Left ventricle myocardium superior (tissue), 1 donor: ENCODE measurements at places on chromosomes 1 and 21. TPM values are rescaled to one million over a fixed set of nuclear protein-coding genes. Genes with fewer than 3 reads are reported as not detected.

The KIF14 gene
- total RNA-seq, result 0.10 TPM

The PGBD5 gene
- 16.1 TPM for total RNA-seq

The ANXA9 gene
- total RNA-seq, result 0.27 TPM

The CLCA4 gene
- not detected for total RNA-seq

The CR1L gene
- total RNA-seq, result not detected

The LRRN2 gene
- 2.3 TPM for total RNA-seq

The ZFP69 gene
- 1.9 TPM for total RNA-seq

DNA sequence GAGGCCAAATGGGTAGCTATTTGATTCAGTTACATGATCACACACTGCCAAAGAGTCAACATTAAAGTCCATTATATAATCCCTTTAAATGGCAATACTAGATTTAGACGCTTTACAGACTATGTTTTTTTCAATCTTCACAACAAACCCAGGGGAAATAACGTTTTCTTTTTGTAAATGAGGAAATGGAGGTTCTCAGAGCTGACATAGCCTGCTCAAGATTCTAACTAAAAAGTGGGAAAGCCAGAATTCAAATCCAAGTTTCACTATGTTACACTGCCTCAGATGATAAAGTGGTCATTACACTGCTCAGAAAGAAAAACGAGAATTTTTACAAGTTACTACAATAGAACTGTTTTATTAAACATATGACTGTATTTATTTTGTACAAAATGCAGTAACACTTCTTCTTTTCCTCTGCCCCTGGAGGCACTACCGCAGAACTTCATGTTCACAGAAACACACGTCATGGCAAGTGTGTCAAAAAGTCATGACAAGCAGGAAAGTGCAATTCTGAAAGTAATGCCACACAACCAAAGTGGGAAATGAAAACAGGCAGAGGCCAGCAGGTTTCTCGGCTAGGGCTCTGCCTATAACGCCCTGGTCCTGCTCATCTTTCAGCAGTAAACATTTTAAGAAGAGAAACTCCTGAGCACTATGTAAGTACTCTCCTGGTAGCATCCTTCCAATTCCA lies 19.0 kb downstream of the THEMIS2 start:
- no peak for DNase-seq

DNA sequence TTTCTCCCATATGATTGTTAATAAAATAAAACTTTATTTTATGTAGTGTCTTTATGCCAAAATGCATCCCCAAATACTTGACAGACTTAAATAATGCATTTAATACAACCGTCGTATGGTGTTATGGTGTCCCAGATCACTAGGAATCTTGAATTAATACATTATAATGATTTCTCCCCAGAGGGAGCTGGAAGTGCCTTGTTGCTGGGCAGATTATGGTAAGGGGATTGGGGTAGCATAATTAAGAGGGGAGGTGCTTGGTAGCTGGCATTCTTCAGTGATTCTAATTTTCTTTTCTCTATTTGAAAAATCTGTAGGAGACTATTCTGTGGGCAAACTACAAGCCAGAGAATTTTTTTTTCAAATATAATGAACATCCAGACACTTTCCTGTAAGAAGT lies 1043.7 kb downstream of the ADGRL2 start:
- DNase-seq, result no peak

DNA sequence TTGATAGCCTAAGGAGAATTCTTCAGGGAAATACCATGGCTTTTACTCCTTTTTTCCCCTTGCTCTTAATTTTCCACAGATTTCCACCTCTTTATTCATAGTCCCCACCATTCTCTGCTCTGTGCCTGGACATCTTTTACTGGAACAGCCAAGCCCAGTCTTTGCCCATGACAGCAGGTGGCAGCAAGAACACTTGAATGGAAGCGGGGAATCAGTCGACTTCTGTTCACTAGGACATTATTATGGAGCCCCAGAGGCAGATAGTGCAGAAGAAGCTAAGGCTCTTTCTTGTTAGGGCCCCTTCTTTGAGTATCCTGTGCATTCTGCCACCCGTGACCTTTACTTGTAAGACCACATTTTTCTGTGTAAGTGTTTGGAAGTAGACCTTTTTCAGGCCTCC lies 6.3 kb downstream of the OR14I1 start:
- no peak for DNase-seq

DNA sequence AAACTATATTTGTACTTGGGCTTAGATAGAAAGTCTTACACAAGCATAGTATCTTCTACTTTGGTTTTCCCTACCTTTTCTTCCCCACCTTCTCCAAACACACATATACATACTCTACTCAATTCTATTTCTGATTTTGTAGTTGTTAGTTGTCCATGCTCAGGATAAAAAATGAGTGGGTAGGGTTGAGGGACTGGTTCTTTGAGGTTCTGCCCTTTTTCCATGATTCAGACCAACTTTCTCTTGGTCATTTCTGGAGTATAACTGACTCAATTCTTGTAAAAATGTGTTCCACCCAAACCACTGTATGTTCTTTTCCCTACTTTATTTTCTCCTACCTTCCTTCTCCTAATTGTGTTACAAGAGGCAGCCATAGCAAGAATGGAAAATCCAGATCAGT lies 3.3 kb downstream of the CFAP126 start:
- DNase-seq, result no peak

GRCh38 chr1:71438626-71439025 lies 357.8 kb upstream of the ZRANB2 start:
- no peak for DNase-seq

GRCh38 chr1:117069220-117069844 lies 9.2 kb downstream of the TTF2 start:
- DNase-seq, result no peak

DNA sequence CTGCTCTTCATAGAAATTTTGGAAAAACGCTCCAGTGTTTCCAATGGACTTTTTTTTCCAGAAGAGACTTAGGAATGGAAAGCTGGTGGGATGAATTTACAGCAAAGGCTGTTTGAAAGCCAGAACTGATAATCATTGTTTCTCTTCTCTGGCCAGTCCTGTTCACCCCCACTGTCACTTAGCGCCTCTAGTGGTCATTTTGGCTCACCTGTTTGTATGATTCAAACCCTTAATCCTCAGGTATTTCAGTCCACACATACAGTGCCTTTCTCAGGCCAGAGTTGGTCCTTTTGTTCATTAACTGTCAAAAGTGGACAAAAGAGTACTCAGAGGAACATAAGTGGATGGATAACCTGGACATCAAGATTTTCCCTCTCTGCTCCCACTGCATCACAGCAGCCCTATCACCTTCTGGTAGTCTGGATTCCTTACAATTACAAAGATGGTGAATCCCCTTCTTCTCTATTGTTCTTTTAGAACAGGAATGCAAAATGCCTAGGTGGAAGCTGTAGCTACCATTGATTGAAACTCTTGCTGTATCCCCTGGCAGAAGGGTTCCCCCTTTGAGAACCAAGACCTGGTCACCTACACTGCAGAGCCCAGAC lies 177.6 kb upstream of the OLFM3 start:
- no peak for DNase-seq

DNA sequence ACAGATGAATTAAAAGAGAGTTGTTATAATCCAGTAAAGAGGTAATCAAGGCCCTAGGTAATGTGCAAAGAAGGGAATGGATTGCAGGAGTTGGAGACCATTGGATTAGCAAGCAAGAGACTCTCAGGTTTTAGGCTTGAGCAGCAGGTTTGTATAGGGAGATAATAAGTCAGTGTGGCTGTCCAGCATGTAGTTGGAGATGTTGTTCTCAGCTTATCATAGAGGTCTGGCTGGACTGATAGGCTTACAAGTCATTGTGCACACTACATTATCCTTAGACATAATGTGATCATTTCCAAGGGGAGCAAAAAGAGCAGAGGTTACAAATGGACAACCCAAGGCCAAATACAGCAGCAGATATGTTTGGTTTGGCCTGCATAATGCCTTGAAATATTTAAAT lies 45.9 kb upstream of the SAMD13 start:
- no peak for DNase-seq

DNA sequence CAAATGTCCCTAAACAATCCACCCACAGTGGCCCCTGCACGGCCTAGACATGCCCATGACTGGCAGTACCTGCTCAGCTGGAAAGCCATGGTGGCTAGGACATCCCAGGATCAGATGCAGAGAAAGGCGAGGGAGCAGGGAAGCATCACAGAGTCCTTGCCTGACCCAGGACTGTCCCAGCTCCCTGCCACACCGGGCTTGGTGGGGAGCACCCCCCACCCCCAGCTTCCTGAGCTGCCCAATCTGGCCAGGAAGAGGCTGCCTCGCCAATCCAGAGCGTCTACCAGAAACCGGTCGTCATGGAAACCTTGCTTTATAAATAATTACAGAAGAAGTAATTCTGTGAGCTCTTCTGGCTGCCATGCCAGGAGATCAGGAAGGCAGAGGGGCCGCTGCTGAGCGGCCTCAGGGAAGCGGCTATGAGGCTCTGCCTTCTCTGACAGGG lies 34.8 kb downstream of the ACOT7 start:
- DNase-seq, result no peak

GRCh38 chr1:243471754-243472745 lies 216.2 kb downstream of the SDCCAG8 start:
- no peak for DNase-seq

- no peak for DNase-seq
These were observed 1.6 kb upstream of the IER5 start for GRCh38 chr1:181086926-181087325.

GRCh38 chr1:203871114-203871880 lies 9.9 kb downstream of the SNRPE start:
- DNase-seq, result no peak

DNA sequence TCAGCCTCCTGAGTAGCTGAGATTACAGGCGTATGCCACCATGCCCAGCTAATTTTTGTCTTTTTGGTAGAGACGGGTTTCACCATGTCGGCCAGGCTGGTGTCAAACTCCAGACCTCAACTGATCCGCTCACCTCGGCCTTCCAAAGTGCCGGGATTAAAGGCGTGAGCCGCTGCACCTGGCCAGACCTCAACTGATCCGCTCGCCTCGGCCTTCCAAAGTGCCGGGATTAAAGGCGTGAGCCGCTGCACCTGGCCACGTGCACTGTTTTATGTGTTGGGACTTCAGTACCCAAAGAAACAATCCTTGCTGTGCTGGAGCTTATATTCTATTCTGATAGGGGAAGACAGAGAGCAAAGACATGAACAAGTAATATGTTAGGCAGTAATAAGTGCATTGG lies 10.1 kb downstream of the TRAF5 start:
- DNase-seq, result no peak

DNA sequence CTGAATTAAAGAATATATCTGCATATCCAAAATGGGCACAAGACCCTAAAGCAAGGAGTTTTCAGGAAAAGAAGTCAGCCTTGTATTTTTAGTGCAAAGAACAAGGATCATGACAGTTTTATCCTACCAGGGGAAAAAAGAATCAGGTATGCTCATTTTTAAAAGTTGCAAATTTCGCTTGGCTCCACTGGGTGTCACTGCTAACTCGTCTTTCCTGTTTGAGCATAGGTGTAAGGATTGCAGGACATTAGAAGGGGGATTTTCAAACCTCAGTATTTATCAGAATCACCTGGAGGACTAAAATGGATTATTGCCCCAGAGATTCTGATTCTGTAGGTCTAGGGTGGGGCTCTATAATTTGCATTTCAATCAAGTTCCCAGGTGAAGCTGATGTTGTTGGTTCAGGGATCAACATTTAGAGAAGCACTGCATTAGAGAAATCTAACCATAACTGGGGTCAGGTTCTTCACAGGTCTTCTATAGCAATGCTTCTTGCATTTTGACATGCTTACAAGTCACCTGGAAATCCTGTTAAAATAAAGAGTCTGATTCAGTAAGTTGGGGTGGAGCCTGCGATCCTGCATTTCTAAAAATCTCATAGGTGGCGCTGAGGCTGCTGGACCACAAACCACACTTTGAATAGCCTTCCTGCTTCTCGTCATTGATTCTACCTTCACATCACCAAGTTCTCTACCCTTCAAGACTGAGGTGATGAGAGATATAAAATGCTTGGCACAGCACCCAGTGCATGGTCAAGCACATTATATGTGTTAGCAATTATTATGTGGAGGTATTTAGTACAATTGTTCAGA lies 39.6 kb downstream of the NUF2 start:
- DNase-seq, result no peak

DNA sequence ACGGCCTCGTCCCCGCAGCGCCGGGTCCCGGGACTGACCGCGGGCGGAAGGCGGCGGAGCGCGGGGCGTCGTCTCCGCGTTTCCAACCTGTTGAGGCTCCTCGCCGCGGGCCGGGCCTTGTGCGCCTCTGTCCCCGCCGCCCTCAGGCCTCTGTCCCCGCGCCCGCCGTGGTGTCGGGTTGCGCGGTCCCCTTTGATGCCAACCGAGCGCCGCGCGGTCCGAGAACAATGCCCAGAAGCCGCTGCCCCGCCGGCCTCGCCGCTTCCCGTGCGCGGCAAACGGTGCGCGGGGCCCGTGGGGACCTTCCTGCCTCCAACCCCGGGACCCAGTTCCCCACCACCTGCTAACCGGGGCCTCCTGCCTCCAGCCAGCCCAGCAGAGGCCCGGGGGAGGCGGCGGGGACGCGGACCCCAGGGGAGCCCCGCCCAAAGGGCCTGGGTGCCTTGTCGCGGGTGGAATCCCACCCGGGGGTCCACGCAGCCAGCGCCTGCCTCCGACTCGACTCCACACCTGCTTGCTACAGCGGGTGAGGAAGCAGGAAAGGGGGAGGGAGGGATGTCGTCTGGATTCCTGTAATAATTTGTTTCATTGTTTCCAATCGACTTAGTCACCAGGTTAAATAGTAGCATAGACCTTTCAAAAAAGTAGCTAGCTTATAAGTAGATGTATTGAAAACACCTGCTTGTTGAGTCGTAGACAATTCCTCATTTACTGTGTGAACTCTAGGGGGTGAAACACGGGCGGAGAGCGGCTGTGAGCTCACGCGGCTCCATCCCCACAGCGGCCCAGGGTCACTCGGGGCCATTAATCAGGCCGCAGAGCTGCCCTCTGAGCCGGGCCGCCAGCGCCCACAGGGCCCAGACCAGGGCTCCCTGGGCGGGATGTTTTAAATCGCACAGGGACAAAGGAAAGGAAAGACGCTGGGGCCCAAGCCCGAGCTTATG lies 1.1 kb downstream of the COL18A1 start:
- DNase-seq, result peak; percentile 58

DNA sequence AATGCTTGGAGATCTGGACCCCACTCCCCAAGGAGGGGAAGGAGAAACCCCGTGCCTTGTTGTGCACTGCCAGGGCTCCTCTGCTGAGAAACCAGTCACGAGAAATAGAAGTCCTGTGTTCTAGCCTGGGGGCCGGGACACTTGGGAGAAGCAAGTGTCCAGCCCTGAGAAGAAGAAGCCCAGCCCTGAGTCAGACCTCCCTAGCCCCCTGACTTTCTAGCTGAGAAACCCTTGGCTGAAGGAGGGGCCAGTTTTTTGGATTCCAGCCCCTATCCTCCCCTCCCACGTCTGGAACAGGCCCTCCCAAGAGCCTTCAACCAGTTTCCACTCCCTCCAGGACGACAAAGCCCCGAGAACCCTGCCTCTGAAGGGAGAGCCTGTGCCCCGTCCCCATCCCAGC lies 100.5 kb downstream of the NAV1 start:
- DNase-seq, result no peak

GRCh38 chr1:18480315-18481189 lies at the start of gene KLHDC7A:
KLHDC7A (plus strand) TSS chr1:18480930; CDS start chr1:18480982, 52 bp downstream.
- DNase-seq, result no peak

DNA sequence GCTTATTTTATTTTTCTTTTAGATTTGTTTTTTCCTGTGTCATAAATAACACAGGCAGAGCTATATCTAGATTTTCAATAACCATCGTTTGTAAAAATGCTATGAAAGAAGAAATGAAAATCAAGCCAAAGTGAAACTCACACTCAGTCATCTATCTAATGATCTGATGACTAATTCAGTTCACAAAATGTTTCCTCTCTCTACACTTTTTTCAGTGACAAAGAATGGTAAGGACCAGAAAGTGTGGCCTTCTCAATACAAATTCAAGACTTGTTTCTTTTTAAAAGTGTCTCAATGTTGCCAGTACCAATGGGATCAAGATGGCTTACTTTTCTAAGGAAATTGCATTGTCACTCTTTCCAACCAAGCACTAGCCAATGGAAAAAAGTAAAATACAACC lies 282.8 kb upstream of the PKN2 start:
- DNase-seq, result no peak
